ENCODE measurements at places on chromosomes 2 and 18. TPM values are rescaled to one million over a fixed set of nuclear protein-coding genes. Genes with fewer than 3 reads are reported as not detected.

- no peak for DNase-seq
These were observed 567 bp downstream of the PCYOX1 start for GRCh38 chr2:70258532-70258875.

DNA sequence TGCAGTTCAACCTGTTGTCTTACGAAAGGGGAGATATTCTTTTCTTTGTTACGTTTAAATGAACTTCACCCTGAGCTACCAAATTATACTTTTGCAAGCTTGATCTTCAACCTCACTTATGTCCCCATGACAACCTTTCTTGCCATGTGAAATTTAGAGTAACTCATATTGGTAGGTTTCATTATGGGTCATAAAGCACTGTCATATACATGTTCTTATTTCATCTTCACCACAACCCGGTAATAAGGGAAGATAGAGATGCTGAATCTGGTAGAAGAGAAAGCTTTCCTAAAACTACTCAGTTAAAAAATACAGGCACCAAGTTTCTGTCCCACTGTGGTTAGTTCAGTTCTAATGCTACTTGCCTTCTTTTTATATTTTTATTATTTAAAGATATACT is 208.5 kb upstream of the NRP2 start:
- no peak for DNase-seq

- no peak for DNase-seq
These were observed 450.2 kb downstream of the PLCL1 start for GRCh38 chr2:198254536-198255090.

DNA sequence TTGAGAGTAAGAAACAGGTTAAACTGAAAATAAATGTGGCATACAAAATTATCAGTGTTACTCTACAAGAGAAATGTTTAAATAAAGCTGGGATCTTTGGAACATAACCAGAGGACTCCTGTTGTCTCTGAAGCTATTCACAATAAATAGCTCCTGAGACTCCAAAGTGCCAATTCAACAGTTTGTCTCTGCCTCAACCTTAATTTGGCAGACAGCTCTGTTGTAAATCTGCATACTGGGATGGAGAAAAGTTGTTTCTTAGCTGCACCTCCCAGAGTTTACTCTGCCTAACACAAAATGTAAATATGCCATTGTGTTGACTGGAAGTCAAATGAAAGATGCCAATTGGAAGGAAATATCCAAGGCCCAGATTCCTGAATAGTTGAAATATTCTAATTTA is 238.5 kb upstream of the EPHA4 start:
- no peak for DNase-seq

MREG gene
- 26.7 TPM for total RNA-seq

- no peak for DNase-seq
These were observed 49.1 kb upstream of the ATP6V1B1 start for GRCh38 chr2:70886541-70886987.

NDUFAF7 gene
- 18.1 TPM for total RNA-seq

ALLC gene
- total RNA-seq: not detected

- DNase-seq: no peak
These were observed 80.9 kb upstream of the CTDP1 start for GRCh38 chr18:79598633-79599175.

DNA sequence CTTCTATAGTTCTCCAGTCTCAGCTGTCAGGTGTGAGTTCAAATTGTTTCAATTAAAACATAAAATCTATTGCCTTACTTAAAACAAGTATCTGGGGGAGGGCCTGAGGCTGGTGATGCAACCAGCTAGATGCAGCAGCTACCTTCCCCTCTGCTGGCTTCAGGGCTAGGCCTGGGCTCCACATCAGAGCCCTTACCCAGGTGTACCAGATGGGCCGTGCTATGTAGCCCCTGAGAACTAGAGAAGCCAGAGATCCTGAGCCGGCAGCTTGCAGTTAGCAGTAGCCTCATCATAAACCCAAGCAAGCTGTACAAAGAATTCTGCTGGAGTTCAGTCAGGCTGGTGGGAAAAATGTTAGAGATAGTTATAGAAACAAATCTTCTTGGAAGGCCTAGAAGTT is 97.7 kb upstream of the ACAA2 start:
- no peak for DNase-seq

TRMT61B gene
- total RNA-seq: 18.8 TPM

REG3A gene
- not detected for total RNA-seq

- no peak for DNase-seq
These were observed 77.4 kb upstream of the GCFC2 start for GRCh38 chr2:75788154-75788553.

DNA sequence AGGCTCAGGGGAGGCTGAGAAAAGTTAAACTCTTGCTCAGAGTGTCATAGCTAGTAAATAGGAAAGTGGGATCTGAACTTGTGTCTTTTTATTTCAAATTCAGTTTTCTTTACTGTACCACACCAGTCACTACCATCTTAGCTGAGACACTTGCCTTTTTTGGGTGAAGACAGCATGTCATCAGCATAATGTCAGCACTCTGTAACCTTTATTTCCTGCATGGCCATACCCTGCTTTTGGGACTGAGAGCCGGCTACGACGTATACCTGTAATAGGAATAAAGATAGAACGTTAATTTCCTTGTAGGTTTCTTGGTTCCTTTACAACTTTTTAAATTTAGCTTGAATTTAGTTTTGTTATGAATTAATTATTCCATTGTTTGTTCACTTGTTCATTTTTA is 202.8 kb downstream of the BABAM2 start:
- DNase-seq: no peak

- DNase-seq: no peak
These were observed 41.9 kb upstream of the TMEM17 start for GRCh38 chr2:62547854-62548253.

GRCh38 chr2:39000552-39000951 is 110.9 kb downstream of the ARHGEF33 start:
- no peak for DNase-seq

DNA sequence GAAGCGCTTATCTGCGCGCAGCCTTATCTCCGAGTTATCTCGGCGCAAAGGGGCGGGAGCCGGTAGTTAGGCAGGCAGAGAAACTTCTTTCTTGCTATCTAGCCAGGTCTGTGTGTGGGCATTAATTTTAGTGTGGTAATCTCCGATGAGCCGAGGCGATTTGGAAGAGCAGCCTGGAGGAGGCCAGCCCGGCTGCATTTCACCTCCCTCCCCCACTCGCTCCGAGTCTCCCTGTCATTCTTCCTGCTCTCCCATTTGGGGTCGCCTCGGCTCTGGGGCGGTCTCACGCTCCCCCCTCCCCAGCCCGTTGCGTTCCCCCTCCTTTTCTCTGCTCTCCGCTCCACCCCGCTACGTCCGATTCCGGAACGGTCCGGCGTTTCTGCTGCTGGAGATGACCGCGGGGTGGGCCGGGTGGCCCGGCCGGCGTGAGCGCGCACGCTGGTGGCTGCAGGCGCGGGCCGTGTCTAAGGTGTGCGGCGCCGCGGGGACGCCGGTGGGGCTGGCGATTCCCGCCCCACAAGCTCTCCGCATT is 566 bp downstream of the GATA6 start:
- DNase-seq: no peak

ANKRD30B gene
- total RNA-seq: not detected

DNA sequence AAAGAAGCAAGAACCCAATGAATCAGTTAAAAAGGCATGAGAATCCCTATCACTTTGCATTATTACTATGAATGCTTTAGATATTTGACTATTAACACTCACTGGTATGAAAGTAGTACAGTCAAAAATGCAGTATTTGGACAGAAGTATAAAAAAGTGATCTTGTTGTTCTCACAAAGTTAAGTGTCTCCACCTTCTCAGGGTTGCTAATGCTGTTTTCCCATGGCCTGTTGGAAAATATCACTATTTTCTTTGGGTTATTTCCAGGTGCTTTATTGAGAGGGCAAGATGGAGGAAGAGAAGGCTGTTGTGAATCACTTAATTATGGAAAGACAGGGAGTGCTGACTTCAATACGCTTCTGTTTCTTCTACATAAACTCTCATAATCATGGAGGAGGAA is 13.6 kb upstream of the CREB1 start:
- DNase-seq: no peak

DNA sequence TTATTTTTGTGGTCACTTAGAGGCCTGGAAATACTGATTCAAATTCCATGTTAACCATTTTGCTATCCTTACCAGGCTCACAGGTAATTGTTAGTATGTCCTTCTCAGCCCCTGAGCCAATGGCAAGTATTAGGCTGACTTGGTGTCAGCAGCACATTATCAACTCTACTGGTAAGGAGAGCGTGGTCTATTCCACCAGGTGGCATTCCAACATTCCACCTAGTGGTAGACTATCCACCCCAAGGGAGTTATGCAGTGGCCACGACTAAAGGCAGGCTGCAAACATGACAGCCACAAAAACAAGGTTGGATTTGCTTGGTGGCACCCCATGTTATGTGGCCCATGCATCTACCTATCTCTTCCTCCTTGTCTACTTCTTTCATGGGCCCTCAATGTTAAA is 31.8 kb upstream of the GCC2 start:
- DNase-seq: no peak

GKN1 gene
- total RNA-seq: not detected

SGPP2 gene
- total RNA-seq: 0.44 TPM

GRCh38 chr2:54428108-54428831 is 27.9 kb upstream of the SPTBN1 start:
- no peak for DNase-seq

DNA sequence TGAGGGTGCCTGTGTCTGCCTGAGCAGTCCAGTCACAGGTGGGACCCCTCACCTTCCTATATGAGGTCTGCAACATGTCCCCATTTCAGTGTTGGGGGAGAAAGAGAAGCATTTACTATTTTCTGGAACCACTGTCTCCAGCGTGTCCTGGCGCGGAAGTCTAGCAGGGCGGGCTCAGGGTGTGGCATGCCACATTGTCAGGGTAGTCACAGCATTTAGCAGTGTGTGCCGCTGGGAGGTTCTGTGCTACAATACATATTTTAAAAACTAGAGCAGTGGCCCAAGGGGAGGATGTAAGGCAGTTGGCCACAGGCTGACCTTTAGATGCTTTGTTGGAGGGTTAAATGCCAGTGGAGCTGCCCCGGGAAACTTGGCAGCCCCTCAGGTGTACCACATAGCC is 12.5 kb downstream of the UBE2F start:
- no peak for DNase-seq

DNA sequence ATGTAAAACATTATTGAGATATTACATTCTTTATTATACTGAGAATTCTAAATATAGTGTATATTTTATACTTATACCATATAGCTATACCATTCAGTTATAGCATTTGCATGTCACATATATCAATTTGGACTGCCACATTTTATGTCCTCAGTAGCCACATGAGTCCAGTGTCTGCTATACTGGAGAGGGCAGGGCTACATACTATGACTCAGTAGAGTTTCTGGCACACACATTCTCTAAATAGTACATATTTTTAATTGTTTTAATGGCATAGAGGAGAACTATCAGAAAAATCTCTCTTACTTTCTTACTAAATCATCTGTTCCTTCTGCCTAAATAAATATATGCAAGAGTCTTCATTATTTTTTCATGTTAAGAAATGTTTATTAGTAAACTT is 55.4 kb upstream of the COL5A2 start:
- DNase-seq: no peak

DNA sequence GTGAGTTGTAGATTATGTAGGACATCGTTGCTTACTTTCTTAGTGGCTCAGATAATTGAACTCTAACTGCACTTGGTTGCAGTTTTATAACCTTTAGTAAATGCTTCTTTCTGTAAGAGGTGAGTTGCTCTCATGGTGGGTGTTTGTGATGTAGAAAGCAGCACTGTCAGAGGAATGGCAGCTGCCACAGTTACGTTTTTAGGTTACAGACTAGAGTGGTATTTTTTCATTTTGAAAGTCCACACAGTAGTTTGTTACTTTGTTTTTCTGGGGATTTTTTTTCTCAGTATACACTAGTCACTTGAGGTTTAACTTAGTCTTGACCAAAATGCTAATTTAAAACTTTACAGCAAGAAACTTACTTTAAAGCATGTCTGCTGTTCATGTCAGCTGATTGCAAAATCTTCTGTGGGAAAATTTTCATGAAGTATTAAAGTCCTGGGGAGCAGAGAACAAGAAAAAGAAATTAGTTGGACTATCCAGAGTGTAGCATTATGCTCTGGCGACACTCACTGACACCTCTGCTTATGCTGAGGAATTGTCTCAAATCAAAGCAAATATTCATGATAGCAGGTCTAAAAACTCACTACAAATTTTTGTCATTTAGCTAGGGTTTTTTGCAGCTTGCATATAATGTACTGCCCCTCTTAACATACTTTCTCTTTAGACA is 14.8 kb downstream of the AFTPH start:
- DNase-seq: no peak

FMNL2 gene
- total RNA-seq: 0.56 TPM

NPAS2 gene
- total RNA-seq: 0.41 TPM

GRCh38 chr2:54834721-54835120 is 111.3 kb downstream of the EML6 start:
- DNase-seq: no peak

- DNase-seq: no peak
These were observed 26.7 kb downstream of the ANKRD29 start for GRCh38 chr18:23636071-23636399.

ARHGEF4 gene
- total RNA-seq: 0.41 TPM

GRCh38 chr2:239846789-239847676 is 178.1 kb downstream of the NDUFA10 start:
- no peak for DNase-seq

All from activated CD8-positive, alpha-beta memory T cell treated with anti-CD3 and anti-CD28 coated beads, Interleukin-2, amount 10 ng/mL, durations not matched to agents 7 days and 5 days (primary cell).